ENCODE measurements at places on chromosomes 6 and 20.
A peak's percentile ranks its signal among the peaks of the same experiment; 100 is the strongest.

DNA sequence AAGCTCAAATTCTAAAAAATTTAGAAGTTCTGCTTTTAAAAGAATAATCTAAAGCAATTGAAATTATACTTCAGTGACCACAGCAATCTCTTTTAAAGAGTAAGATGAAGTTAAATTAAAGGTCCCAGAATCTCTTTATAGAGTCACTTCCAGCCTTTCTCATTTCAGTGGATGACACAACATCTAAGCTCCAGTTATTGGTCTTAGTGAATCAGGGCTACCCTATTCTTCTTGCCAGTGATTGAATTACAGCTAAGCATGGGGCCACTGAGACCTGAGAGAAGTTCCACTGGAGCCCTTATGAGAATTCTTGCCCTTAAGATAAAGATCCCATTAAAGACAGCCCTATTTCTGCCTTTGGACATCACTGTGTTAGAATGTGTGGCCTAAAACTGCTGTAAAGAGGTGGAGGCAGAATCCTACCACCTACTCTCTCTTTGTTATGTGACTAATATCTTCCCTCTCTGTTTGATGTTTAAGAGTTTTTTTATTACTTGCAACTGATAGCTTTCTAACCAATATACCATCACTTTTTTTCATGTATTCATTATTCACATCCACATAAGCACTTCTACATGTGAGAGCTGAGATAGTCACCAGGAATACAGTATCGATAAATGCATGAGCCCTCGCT lies 128.6 kb downstream of the UNC5CL start:
- DNase-seq: no peak

- DNase-seq: no peak
These were observed 157.4 kb upstream of the LAMA2 start for GRCh38 chr6:128725271-128726233.

DNA sequence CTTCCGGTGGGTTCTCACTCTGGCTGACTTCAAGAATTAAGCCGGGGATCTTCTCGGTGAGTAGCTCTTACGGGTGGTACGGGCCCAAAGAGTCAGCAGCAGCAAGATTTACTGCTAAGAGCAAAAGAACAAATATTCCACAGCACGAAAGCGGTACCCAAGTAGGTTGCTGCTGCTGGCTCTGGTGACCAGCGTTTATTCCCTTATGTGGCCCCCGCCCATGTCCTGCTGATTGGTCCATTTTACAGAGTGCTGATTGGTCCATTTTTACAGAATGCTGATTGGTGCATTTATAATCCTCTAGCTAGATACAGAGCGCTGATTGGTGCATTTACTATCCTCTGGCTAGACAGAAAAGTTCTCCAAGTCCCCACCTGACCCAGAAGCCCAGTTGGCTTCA lies 44.3 kb downstream of the FAM50B start:
- no peak for DNase-seq

DNA sequence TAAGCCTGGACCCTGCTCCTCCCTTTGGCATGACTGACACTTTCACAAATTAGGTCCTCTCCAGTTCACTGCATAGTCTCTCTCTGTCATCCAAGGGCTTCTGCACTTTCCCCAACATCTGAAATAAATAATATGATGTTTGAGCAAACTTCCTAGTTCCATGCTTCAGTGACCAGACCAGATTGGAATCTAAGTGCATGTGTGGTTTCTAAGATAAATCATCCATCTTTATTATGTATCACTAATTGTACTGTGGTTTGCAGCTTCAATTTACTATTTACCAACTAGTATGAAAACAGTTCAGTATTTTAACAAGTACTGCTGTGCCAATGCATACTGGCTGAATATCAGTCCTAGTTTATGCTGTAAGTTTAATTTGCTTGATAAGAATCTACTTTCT lies 18.7 kb downstream of the SESN1 start:
- no peak for DNase-seq

DNA sequence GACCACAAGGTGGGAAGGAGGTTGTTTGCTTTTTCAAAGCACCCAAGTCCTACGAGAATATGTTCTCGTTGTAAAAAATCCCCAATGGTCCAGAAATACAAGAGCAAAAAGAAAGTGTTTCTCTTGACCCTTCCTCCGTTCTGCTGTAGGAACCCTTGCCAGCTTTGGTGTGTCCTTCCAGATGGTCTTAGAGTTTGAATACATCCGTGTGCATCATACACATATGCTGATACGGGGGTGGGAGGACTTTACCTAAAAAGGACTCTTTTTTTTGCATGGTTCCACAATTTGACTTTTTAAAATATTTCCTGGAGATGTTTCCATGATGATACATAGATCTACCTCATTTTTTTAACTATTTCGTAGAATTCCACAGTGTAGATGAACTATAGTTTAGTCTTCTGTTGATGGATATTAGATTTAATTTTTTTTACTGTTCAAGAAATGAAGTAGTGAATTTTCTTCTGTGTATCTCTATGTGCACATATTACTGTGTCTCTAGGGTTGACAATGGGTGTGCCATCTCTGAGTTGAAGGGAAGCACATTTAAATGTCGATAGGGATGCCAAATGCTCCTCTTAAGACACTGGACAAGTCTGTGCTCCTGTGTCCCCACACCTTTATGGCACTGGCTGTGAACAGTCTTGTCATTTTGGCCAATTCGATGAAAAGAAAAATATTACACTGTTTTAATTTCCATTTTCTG lies 182.1 kb upstream of the SNX9 start:
- DNase-seq: no peak

DNA sequence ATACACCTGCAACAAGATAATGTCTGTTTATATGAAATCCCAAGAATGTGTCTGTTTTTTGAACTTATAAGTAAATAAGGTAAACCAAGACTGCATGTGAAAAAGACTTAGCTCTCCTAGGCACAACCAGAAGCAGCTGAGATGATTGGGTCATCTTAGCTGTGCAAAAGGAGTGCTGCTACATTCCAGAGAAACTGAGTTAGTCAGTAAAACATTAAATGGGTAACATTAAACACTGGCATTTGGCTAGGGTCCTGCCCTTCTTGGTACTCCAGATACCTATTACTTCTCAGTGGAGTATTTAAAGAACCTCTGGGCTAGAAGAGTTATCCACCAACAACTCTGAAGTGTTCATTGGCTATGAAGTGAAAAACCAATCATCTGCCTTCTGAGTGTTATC lies 47.8 kb downstream of the ILRUN start:
- DNase-seq: no peak

- no peak for DNase-seq
These were observed 48.5 kb upstream of the SUPT3H start for GRCh38 chr6:45426251-45426650.

DNA sequence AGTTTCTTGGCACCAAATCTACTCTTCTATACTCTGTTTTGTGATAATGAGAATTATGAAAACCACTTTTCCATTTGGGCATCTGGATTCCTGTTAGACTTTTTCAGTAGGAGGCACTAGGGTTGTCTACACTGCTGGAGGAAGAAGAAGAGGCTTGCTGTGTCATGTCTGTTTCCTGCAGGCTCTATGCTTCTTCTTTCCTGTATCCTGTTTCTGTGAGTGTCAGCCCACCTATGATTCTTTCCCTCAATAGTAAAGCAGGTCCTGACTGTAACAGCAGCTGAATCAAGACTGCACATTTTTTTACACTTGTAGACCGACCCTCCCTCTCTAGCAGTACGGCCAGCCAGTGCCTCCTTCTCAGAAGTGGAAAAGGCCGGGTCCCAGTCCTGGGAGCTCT lies 603.9 kb downstream of the HDGFL1 start:
- no peak for DNase-seq

DNA sequence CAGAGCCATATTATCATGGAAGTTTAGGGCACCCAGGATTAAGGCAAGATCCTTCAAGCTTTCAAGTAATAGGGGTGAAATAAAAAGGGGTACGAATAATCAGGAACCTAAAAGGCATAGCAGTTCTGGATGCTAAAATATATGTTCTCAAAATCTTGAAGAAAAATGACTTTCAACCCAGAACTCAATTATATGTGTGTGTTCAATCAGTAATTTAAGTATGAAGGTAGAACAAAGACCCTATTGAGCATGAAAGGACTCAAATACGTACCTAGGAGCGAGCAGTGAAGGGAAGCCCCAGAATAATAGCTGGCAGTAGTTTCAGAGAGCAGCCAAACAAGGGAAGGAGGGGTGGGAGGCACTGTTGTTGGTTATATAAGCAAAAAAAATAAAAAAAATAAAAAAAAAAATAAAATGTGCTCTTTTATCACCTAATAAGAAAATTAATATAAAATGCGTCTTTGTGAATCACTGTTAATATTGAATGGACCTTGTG lies 45.4 kb downstream of the MYO6 start:
- DNase-seq: no peak

DNA sequence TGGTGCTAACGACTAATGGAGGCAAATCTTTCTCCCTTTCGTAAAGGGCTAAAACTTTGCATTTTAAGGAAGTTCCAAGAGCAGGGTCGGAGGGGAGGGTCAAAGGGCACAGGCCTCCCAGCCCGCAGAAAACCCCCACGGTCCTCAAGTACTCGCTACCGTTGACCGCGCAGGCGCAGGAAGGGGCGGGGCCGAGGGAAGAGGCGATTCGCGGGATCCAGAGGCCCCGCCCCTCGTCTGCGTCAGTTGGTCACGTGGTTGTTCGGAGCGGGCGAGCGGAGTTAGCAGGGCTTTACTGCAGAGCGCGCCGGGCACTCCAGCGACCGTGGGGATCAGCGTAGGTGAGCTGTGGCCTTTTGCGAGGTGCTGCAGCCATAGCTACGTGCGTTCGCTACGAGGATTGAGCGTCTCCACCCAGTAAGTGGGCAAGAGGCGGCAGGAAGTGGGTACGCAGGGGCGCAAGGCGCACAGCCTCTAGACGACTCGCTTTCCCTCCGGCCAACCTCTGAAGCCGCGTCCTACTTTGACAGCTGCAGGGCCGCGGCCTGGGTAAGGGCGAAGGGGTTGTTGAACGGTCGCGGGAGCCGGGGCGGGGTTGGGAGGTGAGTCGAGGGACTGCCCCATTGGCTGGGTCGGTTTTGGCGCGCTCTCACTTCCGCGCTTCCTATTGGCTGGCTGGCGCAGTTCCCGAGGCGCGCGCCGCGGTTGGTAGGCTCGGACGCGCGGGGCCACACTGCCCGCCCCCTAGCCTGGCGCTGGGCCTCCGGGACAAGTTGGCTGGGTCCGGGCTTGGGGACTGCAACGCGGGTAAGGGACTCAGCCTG lies at the start of gene GMNN:
GMNN (plus strand) TSS at position 242 of the 824 bp plus-strand sequence. CDS start 2,310 bp downstream, outside the sequence.
- DNase-seq: peak; percentile 95

DNA sequence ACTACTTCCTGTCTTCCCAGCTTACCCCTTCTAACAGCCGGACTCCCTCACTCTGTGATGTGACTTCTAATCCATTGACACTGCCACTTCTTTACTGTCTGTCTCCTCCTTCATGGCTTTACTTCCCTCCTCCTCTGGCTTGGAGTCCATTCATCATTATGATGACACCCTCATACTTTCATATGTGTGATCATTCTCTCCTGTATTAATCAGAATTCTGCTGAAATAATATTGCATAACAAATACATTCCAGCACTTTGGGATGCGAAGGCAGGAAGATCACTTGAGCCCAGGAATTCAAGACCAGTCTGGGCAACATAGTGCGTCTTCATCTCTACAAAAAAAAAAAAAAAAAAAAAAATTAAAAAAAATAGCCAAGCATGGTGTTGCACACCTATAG lies 147.9 kb upstream of the BTBD3 start:
- DNase-seq: no peak

DNA sequence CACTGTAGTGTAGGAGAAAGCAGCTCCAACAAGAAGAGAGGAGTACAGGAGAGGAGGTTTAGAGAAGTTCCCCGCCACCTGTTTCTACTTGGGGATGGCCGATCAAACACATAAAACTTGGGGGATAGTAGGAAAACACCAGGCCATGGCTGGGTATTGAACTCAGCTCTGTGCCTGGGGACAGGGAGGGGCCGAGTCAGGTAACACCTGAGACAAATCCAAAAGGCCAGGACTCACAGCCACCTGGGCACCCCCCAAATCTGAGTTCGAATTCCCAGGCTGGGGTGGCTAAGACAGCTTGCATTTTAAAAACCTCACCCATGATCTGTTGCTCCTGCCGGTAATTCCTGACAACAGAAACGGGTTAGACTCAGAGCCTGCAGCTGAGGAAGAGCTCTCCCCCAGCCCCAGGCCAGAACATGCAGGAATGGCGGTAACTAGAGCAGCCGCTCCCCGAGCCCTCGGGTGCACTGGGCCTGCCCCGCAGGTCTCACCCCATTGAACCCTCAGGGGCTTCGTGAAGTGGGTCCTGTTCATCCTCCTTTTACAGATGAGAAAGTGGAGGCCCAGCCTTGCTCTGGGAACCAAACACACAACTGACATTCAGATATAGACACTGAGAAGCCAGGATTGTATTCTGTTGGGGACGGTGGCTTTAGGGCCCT lies 61.0 kb downstream of the TCP11 start:
- DNase-seq: no peak

DNA sequence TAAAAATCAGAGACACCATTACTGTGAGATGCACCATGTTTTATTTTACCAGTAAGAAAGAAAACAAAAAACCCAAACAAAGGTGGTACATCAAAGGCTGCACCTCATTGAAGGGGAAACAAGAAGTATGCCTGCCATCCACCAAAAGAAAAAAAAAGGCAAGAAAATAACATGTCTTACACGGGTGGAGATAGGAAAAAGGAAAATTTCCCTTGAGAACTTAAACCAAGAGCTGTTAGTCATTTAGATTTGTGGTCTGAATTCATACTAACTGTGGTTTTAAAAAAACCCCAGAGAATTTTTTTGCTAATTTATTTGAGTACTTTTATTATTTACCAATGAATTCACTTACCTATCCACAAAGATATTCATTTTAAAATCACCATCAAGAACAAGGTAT lies 144.0 kb downstream of the LRRC1 start:
- no peak for DNase-seq

DNA sequence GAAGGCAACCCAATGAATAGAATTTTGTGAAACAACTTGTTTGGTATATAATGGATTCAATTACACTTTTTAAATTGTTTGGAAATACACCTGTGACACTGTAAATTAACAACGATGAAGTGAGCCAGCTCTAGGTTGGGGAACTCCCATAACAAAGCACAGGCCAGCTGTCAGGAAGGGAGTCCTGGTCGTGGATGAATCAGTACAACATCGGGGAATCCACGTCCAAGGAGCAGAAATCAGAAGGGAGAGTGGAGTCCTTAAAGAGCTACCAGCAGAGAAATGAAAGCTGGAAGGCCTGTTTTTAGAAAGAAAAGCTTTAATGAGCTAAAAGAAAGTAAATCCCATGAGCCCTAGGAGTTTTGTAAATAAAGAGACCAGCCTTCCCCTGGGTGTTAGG lies 223.1 kb upstream of the SLC35B3 start:
- DNase-seq: no peak
